NCI-H748 treated with DMSO at 0.1 percent for 48 hours (cell line): ENCODE measurements at places on chromosomes 2 and 18.

DNA sequence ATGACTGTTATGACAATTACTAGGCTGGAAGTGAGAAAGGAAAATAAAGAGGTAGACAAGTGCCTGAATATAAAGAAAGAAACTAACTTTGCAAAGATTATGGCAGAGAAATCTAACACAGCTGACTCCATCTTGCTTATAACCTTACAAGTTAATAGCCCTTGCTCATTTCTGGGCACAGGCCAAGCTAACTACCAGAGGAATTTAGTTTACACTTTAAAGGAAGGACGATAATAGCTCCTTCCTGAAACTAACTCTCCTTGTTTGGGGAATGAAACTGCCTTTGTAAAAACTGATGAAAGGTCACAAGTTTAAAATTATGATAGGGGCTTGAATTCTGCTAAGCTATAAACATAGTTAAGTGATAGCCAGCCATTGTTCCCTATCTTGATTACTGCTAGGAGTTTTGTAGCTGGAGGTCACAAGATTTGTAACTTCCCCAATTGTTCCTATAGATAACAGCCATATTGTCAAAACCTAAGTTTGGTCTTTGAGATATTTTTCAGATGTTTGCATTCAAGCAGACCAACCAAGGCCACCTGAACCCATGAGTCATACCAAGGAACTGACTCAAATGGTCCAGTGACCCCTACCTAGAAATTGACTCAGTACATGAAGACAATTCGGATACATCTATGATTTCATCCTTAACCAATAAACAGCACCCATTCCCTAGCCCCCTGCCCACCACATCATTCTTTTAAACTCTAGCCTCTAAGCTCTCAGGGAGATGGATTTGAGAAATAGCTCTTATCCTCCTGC lies 209.2 kb upstream of the LRATD1 start:
- DNase-seq: no peak

DNA sequence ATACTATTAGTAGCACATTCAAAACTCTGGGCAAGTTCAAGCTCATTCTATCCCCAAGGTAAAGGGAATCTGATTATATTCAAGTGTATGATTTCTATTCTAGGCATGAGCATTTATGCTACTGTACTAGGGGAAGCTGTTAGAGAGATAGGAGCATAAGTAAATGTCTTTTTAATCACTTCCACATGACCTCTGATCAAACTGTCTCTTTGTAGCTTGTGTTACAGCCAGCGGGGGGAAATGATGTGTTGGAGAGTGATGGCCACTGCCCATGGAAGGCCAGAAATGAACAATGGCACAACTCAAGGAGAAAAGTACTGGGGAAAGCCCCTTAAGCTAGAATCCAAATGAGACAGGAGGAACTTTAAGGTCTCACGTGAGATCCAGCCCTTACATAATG lies 894.9 kb upstream of the CDH2 start:
- DNase-seq: no peak

GRCh38 chr18:39524370-39524769 lies 1958.8 kb upstream of the CELF4 start:
- no peak for DNase-seq

- DNase-seq: no peak
Measured at GRCh38 chr18:63175264-63175663, 144.3 kb downstream of the BCL2 start.

GRCh38 chr2:70678576-70679143 lies 89.3 kb downstream of the ADD2 start:
- no peak for DNase-seq

DNA sequence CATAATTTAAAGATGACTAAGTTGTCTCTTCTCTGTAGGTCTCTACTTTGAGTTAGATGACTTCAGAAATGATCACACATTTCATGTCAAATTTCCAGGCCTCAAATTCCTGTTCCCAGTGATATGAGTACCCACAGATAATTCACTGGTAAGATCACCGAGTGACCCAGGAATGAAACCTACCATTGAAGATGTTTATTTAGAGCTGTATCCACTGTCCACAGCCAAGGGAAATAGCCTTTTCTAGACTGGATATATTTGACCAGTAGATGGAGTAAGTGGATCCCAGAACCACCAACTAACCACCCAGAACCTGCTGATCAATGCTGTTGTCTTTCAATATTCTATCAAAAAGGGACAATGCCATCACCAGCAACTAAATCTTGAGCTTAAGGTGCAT lies 238.8 kb downstream of the SLC8A1 start:
- DNase-seq: no peak
